ENCODE measurements at places on chromosomes 2 and 18.

DNA sequence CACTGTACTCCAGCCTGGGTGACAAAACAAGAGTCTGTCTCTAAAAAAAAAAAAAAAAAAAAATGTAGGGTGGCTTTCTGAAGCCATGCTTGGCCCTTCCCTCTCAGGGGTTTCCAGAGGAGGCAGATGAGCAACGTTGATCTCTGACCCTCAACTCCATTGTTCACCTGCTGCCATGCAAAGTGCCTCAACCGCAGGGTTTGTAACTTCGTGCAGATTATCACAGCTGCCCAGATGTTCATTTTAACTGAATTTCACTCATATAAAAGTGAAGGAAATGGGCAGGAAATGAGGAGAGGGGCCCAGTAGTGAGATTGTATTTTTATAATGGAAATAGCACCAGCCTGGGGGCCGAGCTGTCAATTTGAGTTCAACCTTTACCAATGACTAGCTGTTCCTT, 14.9 kb upstream of the B3GNT2 start:
- no peak for DNase-seq

DNA sequence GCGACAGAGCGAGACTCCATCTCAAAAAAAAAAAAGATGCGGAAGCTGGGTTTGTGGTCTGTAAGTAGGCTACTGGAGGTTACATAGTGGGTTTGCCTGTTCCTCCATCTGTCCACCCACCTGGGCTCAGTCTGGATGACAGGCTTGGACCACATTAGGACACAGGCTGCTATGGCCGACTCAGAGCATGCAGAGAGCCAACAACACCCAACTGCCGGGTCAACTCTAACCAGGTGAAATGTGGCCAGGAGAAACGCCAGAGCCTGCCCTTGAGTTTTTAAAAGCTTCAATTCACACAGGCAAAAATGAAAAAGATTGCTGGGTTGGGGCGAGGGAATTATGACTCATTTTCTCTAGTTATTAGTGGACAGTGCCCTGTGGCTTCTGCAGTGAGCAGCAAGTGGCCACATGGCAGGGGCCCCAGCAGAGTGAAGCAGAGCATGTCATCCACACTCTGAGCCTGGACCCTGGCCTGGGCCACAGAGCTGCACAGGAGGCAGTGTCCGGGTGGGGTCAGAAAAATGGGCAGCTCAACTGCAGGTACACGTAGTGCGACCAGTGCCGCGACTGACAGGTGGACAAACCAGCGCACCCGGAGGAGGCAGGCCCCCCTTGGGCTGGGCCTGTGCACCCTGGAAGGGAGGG, 67.4 kb downstream of the BIN1 start:
- no peak for DNase-seq

GRCh38 chr2:232641153-232641848, 7.9 kb downstream of the EFHD1 start:
- DNase-seq, result no peak

DNA sequence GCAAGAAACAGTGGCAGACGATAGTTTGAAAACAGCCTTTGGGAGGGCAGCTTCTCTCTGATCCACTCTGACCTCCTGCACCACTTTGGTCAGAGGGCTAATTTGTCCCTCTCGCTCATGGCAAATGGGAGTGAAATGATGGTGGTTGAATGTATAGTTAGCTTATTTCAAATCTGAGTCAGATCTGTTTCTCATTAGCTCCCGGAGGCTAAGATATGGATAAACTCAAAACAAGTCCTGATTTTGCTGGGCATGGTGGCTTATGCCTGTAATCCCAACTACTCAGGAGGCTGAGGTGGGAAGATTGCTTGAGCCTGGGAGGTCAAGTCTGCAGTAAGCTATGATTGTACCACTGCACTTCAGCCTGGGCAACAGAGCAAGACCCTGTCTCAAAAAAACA, 145.0 kb downstream of the ALK start:
- DNase-seq, result no peak

- DNase-seq, result no peak
Measured at GRCh38 chr2:74253971-74254310, 55.5 kb downstream of the MTHFD2 start.

- no peak for DNase-seq
Measured at GRCh38 chr2:8036366-8036765, 645.5 kb upstream of the ID2 start.

Data from NCI-H2081 (cell line).